ENCODE measurements at places on chromosomes 7 and 10. TPM values are rescaled to one million over a fixed set of nuclear protein-coding genes. Genes with fewer than 3 reads are reported as not detected.

The MOGAT3 gene
- not detected for total RNA-seq

The NPTX2 gene
- 0.60 TPM for total RNA-seq

The SVOPL gene
- total RNA-seq: not detected

The SPDYE16 gene
- total RNA-seq: not detected

The NUDT13 gene
- total RNA-seq: 1.1 TPM
